WTC11 (cell line): ENCODE measurements at places on chromosomes 4 and X.

GRCh38 chr4:151798678-151799416, 38.0 kb upstream of the GATB start:
- DNase-seq: no peak

GRCh38 chr4:54946741-54947140, 178.7 kb downstream of the KDR start:
- DNase-seq: no peak

- peak; percentile 10 for DNase-seq
Measured at GRCh38 chrX:30489323-30489722, 88.2 kb downstream of the TASL start.

DNA sequence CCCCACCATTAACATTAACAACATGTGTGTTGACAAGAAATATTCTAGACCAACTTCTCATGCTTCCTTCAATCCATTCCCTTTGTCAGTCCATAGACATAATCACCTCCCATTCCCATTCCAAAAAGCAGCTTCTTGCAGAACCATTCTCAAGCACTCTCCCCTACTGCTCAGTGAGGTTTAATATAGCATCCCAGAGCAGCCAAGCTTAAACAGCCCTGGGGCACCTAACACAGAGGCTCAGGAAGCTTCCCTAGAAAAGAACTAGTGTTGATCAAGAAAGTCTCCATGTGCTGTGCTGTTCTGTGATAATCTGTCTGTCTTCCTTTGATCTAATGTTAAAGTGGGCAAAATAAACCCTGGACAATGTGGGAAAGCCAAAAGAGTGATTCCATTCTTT, 174.2 kb upstream of the NOCT start:
- no peak for DNase-seq

- DNase-seq: no peak
Measured at GRCh38 chr4:144300616-144301015, 160.1 kb upstream of the GYPA start.

DNA sequence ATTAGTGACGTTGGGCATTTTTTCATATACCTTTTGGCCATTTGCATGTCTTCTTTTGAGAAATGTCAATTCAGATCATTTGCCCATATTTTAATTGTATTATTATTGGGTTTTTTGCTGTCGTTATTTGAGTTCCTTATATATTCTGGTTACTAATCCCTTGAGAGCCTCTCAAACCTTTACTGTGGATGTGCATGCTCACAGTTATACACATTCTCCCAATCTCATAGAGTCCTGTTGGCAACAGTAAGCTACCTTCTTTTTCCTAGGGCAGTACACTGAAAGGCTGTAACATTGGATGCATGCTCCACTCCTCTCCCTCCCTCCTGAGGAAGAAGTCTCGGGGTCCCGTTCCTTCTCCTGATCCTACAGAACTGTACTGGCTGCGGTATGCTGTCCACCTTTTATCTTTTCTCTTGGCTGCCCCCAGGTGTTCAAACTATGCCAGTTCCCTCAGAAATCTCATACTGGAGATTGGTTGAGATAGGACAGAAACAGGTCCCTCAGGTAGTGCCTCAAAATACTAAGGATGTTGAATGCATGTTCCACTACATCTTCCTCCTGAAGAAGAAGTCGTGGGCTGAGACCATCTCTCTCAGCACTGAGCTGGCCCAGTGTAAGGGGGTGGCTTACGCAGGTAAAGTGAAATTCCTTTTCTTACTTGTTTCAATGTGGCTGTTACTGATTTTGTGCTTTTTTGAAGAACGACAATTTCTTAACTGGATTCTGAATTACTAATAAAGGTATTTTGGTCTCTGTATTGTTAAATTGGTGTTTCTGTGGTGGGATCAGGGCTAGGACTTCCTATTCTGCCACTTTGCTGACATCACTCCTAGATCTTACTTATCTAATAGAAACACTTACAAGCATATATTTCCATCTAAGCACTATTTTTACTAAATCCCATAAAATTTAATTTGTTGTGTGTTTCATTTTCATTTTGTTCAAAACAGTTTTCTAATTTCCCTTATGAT, 145.4 kb upstream of the HUWE1 start:
- peak; percentile 33 for DNase-seq

DNA sequence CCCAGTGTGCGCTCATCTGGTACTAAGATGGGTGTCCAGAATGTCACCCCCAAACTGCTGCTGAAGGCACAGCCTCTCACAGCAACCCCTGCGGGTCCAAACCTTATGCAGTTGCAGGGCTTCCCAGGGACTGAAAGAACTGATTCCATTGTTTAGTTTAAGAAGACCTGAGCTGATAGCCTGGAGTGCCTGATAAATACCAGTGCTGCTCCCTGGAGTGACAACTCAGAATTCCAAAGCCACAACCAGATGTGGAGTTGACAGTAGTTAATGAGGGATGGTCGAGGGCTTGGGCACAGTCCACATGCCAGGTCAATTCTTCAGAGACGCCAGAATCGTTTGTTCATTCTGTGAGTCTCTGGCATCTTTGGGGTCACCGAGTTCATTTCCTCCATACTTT, 71.2 kb downstream of the LNX1 start:
- peak; percentile 18 for DNase-seq

GRCh38 chr4:147768113-147768512, 36.2 kb downstream of the ARHGAP10 start:
- no peak for DNase-seq

GRCh38 chr4:16794816-16795445, 103.5 kb downstream of the LDB2 start:
- DNase-seq: peak; percentile 84

- no peak for DNase-seq
Measured at GRCh38 chr4:163649557-163650091, 155.1 kb downstream of the TMA16 start.

DNA sequence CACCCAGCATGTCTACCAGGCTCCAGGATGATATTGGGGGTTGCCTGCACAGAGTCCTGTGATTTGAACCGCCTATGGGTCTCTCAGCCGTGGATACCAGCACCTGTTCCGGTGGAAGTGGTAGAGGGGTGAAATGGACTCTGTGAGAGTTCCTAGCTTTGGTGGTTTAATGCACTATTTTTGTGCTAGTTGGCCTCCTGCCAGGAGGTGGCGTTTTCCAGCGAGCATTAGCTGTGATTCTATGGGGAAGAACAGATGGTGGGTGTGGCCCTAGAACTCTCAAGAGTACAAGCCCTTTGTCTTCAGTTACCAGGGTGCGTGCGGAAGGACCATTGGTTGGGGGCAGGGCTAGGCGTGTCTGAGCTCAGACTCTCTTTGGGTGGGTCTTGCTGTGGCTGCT, 316.9 kb upstream of the AMOT start:
- DNase-seq: peak; percentile 10

DNA sequence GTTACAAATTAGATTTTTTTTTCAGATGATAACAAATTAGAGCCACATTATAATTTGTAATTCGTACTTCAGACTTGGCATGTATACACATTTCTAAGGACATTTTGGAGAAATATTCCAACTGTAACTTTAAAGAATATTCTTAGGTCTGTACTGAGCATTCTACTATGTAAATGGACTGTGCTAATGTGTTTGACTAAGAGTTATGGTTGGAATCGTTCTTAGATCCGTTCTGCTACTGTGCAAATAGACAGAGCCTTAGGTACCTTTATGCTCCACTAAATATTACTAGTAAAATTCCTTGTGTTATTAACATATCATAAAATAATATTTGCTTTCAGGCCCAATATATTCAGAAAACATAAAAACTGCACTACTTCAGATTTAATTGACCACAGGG, 1180.0 kb upstream of the TENM3 start:
- DNase-seq: no peak

DNA sequence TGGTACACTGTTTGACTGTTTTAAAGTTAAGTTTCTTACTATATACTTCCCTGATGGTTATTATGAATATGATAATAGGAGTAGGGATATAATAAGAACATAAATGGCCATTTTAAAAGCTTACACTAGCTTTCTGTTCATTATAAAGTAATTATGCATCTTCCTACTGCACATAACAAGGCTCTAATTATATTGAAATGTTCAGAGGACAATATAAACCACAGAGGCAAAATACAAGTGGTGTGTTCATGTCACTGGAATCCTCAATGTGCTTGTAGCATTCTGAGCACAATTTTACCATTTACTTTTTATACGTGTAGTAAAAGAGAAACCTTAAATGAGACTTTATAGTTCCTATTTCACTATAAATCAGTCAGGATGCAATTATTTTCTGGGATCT, 268.3 kb downstream of the TMA16 start:
- no peak for DNase-seq

DNA sequence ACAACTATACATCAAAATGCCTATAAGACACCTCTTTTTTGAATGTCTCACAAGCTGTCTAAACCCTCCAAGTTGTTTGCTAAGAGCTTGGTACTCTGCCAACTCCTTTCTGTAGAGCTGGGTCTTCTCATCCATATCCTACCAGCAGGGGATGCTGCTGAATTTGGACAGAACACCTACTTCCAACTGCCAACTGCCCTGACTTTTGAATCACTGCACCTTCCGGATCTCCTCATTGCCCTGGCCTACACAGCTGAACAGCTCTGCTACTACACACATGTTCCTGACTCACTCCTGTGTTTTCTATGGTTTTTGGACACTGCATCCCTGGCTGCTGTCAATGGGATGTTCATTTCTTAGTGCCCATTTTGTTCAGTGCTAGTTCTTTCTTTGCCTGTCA, 18.7 kb downstream of the FAM184B start:
- no peak for DNase-seq

- no peak for DNase-seq
Measured at GRCh38 chr4:154019811-154020210, 230.9 kb upstream of the SFRP2 start.

GRCh38 chrX:12975991-12976558, 1.2 kb downstream of the TMSB4X start:
- DNase-seq: peak; percentile 12

DNA sequence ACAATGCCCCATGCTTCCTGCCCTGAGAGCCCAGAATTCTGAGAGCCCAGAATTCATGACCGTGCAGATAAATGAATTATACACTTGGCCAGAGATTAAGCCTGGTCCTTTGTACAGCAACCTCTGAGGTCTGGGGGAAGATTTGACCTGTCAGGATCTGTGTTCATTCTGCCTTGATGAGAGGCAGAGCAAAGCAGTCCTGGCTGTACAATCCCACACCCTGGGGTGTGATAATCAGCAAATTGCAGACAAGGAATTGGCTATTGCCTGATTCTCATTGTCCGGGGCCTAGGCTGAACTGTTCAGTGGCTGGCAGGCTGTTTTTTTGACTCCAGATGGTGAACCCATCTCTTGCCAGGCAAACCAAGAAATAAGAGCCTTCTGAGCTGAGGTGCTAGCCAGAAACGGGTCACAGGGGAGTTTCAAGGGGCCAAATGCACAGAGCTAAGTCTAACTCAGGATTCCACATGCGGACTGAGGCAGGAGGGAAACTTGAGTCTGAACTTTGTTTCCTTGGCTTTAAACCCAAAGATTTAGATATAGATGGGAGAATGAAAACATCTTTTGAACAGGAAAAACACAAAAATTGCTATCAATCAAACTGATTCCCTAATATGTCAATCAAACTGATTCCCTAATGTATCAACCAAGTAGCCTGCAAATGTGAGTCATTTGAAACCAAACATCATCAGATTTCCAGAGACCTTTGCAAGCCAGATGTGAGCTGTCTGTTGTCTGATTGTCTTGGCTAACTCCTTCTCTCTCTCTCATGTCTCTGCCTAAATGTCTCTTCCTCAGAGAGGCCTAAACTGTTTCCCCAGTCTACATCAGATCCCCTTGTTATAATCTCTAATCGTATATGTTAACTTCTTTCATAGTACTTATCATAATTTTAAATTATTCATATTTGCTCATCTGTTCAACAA, 159.3 kb downstream of the ATG4A start:
- DNase-seq: no peak

- no peak for DNase-seq
Measured at GRCh38 chrX:18010253-18010652, 149.2 kb upstream of the RAI2 start.

GRCh38 chr4:111040904-111041303, 418.0 kb upstream of the PITX2 start:
- DNase-seq: no peak

DNA sequence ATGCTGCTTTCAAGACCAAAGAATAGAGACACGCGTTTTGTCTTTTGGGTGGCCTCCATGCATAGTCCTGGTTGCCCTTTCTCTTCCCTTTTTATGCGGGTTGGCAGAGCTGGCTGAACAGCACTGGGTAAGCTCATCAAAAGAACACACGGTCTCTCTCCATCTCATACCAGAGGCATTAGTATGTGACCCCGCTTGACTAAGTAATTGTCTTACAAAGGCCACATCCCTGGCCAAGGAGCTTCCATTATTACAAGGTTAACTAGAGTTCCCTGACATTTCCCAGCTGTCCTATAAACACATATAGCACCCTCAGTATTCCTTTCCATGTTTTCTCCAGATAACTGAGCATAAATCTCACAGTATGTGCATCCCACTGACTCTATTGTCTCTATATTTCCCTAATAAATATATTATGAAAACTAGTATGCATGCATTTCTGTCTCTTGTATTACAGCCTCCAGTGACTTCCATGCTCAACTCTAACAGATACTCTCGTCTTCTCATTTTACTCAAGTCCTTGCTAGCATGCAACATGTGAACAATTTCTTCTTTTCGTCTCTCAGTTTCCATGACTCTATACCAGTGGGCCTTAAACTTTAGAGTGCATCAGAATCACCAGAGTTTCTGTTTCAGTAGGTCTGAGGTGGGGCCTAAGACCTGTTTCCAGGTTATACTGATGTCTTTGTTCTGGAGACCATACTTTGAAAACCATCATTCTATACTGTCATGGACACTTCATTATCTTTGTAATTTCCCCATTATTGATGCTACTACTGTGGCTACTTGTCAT, 247.7 kb upstream of the ARSJ start:
- no peak for DNase-seq
